ENCODE measurements at places on chromosomes 7 and 10.

DNA sequence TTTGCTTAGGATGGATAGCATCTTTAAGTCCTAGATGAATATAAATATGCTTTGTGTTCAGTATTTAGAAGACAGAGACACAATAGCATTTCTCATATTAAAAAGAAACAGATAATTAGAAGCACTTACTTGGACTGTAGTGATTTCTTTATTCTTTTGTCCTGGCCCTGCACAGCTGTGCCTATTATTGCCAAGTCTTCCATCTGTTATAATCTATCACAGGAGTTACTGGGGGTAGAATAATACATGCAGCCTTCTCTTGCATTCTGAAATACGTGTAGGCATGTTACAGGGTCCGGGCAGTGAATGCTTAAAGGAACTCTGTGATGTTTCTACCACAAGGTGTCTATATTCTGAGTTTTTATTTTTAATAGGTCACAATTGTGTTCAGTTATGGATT is 461.5 kb upstream of the COBL start:
- H3K4me3 ChIP-seq, result no peak overlapping the region
- H3K36me3 ChIP-seq, result no peaks in the 10 kb centered on the region
- no peak for DNase-seq
- no peaks in the 10 kb centered on the region for H3K27me3 ChIP-seq
- no peak overlapping the region for H3K27ac ChIP-seq
- no peaks in the 10 kb centered on the region for H3K4me1 ChIP-seq

- no peaks in the 10 kb centered on the region for H3K27me3 ChIP-seq
- H3K36me3 ChIP-seq, result no peaks in the 10 kb centered on the region
- DNase-seq, result peak; percentile 35
- peaks cover 3% of the 10 kb centered on the region for H3K4me1 ChIP-seq
These were observed 198.3 kb downstream of the BAMBI start for GRCh38 chr10:28875549-28876081.

DNA sequence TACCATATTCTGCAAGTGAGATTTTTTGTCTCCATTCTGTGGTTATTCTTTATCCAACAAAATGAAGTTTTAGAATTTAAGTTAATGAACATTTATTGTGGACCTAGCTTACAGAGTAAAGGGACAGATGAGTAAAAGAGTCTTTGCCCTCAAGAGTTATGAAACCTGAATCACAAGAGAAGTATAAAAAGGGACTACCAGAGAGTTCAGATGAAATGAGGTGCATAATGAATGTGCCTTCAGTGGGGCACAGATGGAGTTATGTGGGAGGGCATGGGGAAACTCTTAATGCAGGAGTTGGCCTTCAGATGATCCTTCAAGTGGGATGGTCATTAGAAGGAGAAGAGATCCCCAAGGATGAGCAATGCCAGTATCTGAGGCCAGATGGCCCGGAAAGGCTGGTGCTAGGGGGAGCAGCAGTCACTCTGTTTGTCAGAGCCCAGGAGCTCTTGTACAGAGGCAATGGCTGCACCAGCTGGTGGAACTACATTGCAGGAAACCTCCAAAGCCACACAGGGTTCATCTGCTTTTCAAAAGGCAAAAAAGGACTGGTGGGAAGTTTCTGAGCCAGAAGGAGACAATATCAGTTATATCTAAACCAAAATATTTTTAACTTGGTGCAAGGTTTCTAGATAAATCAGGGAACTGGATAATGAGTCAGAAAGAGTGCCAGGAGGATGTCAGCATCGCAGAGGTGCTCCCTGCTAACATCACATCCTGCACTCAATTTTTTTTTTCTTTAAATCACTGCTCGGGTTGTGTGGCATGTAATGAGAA is 162.0 kb downstream of the KLF6 start:
- no peaks in the 10 kb centered on the region for H3K27me3 ChIP-seq
- peak; percentile 43 for DNase-seq
- H3K36me3 ChIP-seq, result no peaks in the 10 kb centered on the region
- H3K4me1 ChIP-seq, result peaks cover 13% of the 10 kb centered on the region
- no peak overlapping the region for H3K4me3 ChIP-seq

GRCh38 chr10:72598769-72599701 is 26.8 kb downstream of the MICU1 start:
- no peaks in the 10 kb centered on the region for H3K4me1 ChIP-seq
- no peak for DNase-seq
- no peak overlapping the region for H3K4me3 ChIP-seq
- no peaks in the 10 kb centered on the region for H3K27me3 ChIP-seq

DNA sequence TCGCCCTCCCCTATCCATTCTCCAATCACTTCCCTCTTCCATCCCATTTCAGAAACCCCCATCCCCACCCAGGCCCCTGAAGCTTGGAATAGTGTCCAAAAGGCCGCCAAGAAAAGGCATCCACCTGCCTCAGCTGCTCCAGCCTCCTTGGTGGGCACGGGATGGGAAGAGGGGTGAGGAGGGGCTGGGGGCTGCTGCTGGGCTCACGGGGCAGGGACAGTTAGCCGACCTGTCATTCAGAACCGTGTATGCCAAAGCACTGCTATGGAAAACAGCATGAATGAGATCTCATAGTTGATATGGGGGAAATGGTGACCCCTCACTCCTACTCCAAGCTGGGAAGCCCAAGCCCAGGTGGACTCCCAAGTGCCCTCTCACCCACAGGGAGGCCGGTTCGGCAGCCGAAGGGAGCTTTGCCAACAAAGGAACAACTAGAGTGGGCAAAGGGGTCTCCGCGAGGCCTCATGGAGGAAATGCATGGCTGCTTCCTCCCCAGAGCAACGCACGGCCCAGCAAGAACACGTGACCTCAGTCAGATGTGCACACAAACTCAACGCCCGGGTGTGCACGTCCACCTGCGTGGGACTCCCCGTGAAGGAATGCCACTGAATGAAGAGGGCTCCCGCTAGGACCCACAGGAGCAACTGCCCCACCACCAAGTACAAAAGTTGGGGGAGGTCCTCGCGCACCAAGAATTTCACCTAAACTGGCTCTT is 52.5 kb downstream of the EBF3 start:
- no peak for DNase-seq
- no peaks in the 10 kb centered on the region for H3K4me1 ChIP-seq
- H3K36me3 ChIP-seq, result no peaks in the 10 kb centered on the region
- no peak overlapping the region for H3K27ac ChIP-seq

DNA sequence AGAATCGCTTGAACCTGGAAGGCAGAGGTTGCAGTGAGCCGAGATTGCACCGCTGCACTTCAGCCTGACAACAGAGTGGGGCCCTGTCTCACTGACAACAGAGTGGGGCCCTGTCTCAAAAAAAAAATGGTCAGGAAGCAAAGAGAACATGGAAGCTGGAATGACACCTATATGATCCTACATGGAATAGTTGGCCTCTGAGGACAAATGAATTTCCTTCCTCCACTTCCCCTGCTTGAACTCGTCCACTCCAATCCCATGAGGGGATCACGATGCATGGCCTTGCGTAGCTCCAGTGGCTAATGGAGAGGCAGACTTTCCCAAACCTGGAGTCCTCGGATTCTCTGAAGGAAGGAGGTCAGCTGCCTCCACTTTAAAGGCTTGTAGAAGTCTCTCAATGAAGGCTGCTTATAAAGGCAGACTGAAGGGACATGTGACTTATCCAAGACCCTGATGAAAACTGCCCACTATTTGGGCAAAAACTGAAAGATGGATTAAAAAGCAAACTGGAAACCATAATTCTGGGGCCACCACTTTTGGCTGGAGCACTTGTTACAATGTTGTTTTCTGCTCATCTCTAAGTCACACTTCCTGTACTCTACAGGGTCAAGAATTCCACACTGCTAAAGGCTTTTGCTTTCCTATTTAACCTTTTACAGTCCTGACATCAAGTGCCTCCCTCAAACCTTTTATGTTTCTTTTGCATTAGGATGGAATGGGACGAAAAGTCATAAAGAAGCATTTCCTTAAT is 214.6 kb downstream of the PRPF18 start:
- no peak overlapping the region for H3K4me3 ChIP-seq
- no peak for DNase-seq
- no peak overlapping the region for H3K27ac ChIP-seq

- H3K4me1 ChIP-seq, result no peaks in the 10 kb centered on the region
- peak; percentile 67 for DNase-seq
- H3K4me3 ChIP-seq, result no peak overlapping the region
- H3K27me3 ChIP-seq, result no peaks in the 10 kb centered on the region
- no peak overlapping the region for H3K27ac ChIP-seq
These were observed 161.6 kb upstream of the MKLN1 start for GRCh38 chr7:131166066-131166465.

- no peak overlapping the region for H3K27ac ChIP-seq
- H3K36me3 ChIP-seq, result no peaks in the 10 kb centered on the region
- no peak overlapping the region for H3K4me3 ChIP-seq
- no peak for DNase-seq
- no peaks in the 10 kb centered on the region for H3K27me3 ChIP-seq
These were observed 1176.0 kb upstream of the AUTS2 start for GRCh38 chr7:68422281-68422680.

GRCh38 chr10:21055339-21056135 is 158.4 kb upstream of the NEBL start:
- DNase-seq, result peak; percentile 54
- H3K36me3 ChIP-seq, result no peaks in the 10 kb centered on the region
- no peak overlapping the region for H3K27ac ChIP-seq
- no peaks in the 10 kb centered on the region for H3K27me3 ChIP-seq

DNA sequence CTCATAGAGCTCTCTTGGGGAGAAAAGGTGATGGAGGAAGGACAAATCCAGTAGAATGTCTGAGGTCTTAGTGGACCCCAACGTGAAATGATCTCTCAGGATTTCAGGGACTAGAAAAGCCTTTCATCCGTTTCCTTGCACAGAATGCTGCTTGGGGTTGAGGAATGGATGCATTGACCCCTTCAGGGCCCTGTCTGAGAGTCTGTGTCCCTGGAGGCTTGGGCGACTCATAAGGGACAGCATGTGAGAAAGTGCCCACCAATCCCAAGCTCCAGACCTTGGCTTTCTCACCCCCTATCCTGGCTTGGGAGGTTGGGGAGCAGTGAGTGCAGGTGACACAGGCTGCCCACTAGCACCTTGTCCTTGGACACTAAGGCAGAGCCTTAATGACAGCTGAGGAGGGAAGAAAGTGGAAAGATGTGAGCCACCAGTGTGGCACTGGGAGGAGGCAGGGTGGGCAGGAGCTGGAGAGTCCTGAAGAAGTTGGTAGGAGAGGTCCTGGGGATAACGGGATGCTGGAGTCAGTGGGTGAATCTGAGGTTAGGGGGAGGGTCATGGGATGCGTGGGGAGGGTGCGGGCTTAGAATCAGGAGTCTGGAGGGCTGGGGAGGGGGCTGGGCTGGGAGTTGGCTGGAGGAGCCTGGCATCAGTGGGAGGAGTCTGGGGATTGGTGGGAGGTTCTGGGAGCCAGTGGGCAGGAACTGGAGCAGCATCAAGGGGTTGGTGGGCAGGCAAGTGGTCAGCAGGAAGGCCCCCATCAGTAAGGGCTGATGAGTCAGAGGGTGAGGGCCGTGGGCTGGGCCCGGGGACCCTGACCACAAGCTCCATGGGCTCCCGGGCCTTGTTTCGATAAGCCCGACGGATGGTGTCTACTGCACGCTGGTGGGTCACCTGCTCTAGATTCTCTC is 8.6 kb downstream of the LZTS2 start:
- no peak for DNase-seq
- peaks cover 40% of the 10 kb centered on the region for H3K36me3 ChIP-seq
- H3K4me3 ChIP-seq, result no peak overlapping the region
- H3K27me3 ChIP-seq, result no peaks in the 10 kb centered on the region
- H3K27ac ChIP-seq, result no peak overlapping the region

DNA sequence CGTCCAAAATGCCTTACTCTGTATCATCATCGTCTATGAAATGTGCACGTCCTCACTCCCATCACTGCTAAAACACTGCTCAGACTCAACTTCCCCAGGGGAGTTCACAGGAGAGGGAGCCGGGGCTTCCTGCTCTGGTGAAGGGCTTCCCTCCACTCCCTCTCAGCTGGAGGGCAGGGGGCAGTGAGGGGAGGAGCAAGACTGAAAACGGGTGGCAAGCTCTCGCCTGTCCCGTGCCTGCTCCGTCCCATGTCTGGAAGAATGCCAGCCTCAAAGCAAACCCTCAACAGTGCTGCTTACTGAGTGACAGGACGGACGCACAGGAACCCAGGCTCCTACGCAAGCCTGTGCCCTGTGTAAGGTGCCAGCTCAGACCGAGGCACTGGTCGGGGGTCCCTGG is 25.1 kb downstream of the PRKAG2 start:
- DNase-seq, result peak; percentile 19
- no peak overlapping the region for H3K27ac ChIP-seq
- H3K4me3 ChIP-seq, result no peak overlapping the region
- H3K4me1 ChIP-seq, result peaks cover 17% of the 10 kb centered on the region
- H3K27me3 ChIP-seq, result no peaks in the 10 kb centered on the region
- H3K36me3 ChIP-seq, result no peaks in the 10 kb centered on the region

GRCh38 chr7:44887293-44887692 is 2.0 kb upstream of the PURB start:
- H3K27me3 ChIP-seq, result no peaks in the 10 kb centered on the region
- no peak for DNase-seq
- no peak overlapping the region for H3K4me3 ChIP-seq
- H3K27ac ChIP-seq, result no peak overlapping the region
- H3K4me1 ChIP-seq, result peaks cover 11% of the 10 kb centered on the region

- DNase-seq, result no peak
- H3K4me1 ChIP-seq, result no peaks in the 10 kb centered on the region
- no peak overlapping the region for H3K4me3 ChIP-seq
- H3K27me3 ChIP-seq, result no peaks in the 10 kb centered on the region
These were observed 50.2 kb downstream of the CDK1 start for GRCh38 chr10:60828489-60828852.

- no peak for DNase-seq
- no peaks in the 10 kb centered on the region for H3K27me3 ChIP-seq
- H3K4me3 ChIP-seq, result no peak overlapping the region
- H3K4me1 ChIP-seq, result no peaks in the 10 kb centered on the region
- H3K27ac ChIP-seq, result no peak overlapping the region
- H3K36me3 ChIP-seq, result no peaks in the 10 kb centered on the region
These were observed 117.2 kb downstream of the PTPN20 start for GRCh38 chr10:47028466-47028865.

DNA sequence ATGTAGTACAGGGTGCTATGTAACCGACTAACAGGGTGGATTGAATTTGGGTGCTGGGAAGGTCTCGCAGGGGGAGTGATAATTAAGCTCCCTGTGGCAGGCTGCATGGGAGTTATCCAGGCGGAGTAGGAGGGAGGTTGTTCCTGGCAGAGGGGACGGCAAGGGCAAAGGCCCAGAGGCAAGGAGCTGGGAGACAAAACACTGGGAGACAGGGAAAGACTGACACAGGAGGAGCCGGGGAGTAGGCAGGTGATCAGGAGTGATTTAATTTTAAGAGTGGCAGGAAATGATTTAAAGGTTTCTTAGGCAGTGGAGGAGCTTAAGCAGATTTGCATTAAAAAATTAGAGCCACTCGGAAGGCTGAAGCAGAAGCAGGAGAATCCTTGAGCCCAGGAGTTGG is 40.7 kb upstream of the LEP start:
- DNase-seq, result no peak
- H3K4me3 ChIP-seq, result no peak overlapping the region
- H3K27ac ChIP-seq, result no peak overlapping the region
- peaks cover 30% of the 10 kb centered on the region for H3K27me3 ChIP-seq
- no peaks in the 10 kb centered on the region for H3K36me3 ChIP-seq

- peaks cover 2% of the 10 kb centered on the region for H3K4me1 ChIP-seq
- peak; percentile 48 for DNase-seq
- H3K27me3 ChIP-seq, result no peaks in the 10 kb centered on the region
- no peak overlapping the region for H3K4me3 ChIP-seq
These were observed 452 bp upstream of the RPP30 start for GRCh38 chr10:90871279-90871765.

GRCh38 chr7:128699196-128699712 is 27.2 kb downstream of the GARIN1A start:
- no peak for DNase-seq
- peaks cover 12% of the 10 kb centered on the region for H3K27me3 ChIP-seq
- no peak overlapping the region for H3K27ac ChIP-seq
- peaks cover 8% of the 10 kb centered on the region for H3K4me1 ChIP-seq
- H3K36me3 ChIP-seq, result no peaks in the 10 kb centered on the region
